RCC 7860 (cell line): ENCODE measurements at places on chromosomes 4 and X.

DNA sequence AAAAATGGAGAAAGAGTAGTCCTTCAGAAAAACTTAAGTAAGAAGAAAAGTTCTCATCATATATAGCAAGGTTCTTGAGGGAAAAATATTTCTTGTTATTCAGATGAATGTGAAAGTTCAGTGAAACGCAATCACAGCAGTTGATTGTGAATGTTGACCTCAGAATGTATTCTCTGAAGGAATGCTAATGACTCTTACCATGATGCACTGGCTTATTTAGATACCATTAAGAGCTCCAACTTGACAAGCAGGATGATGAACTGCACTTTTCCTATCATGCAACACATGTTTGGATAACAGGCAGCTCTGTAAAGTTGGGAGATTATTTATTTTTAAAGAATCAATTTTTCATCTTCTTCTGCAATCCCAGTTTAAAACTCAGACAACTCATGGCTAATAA lies 115.5 kb upstream of the MYOZ2 start:
- no peak for DNase-seq

- DNase-seq: peak; percentile 7
Measured at GRCh38 chr4:151921811-151922210, 161.0 kb upstream of the GATB start.

DNA sequence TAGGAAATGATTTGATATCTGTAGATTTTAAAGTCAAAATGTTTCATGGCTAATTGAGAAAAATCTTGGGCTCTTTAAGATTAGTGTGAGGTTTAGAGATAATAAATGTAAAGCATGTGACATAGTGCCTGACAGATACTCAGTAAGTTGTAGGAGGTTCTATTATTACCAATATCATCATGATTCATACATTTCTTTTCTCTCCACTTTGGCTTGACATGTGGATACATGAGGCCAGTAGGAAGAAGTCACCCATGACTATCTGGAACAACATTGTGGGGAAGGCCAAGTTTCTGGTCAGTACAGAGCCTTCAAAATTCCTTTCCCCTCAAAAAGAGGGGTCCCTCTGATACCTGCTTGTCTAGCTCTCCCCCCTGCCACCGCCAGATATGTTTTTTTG lies 91.2 kb upstream of the SORBS2 start:
- peak; percentile 8 for DNase-seq

GRCh38 chr4:153794006-153794405 lies 5.1 kb upstream of the SFRP2 start:
- DNase-seq: no peak

GRCh38 chr4:26065833-26066232 lies 151.8 kb downstream of the SMIM20 start:
- no peak for DNase-seq

DNA sequence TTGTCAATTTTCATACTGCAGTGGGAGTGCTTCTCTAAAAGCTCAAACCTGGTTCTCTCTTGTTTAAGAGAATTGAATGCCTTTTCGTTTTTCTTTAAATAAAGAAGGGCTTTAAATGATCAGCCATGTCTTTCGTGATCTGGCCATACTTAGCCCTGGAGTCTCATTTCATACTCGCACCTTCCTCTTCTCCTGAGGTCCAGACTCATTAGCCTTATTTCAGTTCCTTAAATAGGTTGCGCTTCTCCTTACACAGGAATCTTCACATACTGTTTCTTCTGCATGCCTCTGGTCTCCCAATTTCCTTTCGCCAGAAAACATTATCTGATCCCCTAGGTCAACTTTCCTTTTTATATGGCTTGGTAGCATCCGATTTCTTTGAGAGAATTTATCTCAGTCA lies 565.6 kb upstream of the TENM3 start:
- no peak for DNase-seq

DNA sequence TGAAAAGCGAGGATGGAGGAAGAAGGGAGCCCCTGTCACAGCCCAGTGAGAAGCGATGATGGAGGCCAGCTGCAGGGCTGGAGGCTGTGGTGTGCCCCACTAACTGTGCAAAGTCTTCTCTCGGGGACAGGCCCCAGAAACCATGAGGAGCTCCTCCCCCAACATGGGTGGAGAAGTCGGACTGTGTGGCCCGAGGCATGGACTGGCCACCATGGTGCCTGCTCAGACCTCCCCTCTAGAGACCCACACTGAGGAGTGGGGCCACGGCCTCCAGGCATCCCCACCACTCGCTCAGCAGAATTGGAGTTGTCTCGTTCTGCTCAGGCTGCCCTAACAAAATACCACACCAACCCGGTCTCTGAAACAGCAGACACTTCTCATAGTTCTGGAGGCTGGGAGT lies 12.2 kb upstream of the PDE6B start:
- DNase-seq: no peak

DNA sequence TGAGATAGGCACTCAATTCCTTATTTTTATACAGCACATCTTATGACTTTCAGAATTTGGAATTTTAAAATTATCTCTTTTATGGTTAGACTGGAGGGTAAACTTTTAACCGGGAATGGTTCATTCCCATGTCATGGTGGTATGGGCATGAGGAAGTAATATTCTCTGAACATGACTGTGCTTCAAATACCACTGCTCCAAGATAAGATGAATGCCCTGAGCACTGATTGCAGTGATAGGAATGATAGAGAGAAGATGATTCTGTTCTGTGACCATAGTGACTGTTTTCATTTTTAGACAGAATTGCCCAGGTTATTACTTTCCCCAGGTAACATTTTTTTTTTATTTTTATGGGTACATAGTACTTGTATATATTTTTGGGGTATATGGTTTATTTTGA lies 187.4 kb downstream of the ATOH1 start:
- no peak for DNase-seq
